ENCODE measurements at places on chromosomes 7 and 10.

DNA sequence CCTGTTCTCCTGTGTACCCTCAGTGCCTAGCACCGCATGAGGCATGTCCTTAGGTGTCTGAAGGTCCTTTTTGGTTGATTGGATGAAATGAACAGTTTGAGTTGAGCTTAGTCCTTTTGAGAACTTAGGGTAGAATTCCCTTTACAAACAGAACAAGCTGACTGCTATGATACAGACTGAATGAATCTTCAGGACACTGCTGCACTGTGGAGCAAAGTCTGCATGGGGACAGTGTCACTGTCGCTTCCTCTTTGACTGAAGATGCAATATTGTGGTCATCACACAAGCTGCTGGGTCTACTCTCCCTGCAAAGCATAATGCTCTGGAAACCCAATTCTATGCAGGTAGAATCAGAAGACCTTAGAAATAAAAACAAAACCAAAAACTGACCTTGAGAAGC lies 8.6 kb upstream of the PLAU start:
- no peak for DNase-seq

DNA sequence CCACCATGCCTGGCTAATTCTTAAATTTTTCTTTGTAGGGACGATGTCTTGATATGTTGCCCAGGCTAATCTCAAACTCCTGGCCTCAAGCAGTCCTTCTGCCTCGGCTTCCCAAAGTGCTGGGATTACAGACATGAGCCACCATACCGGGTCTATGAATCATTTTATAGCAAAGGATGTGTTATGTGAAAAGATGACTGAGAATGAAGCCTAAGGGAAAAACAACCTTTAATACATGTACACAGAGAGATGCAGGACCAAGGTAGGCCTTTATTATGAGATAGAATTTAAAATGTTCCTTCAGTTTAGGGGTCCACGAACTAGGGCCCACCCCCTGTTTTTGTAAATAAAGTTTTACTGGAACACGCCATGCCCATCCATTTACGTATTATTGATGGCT lies 41.0 kb downstream of the UBE2H start:
- DNase-seq = no peak

GRCh38 chr10:76582531-76582930 lies 1055.1 kb downstream of the KCNMA1 start:
- DNase-seq = no peak

DNA sequence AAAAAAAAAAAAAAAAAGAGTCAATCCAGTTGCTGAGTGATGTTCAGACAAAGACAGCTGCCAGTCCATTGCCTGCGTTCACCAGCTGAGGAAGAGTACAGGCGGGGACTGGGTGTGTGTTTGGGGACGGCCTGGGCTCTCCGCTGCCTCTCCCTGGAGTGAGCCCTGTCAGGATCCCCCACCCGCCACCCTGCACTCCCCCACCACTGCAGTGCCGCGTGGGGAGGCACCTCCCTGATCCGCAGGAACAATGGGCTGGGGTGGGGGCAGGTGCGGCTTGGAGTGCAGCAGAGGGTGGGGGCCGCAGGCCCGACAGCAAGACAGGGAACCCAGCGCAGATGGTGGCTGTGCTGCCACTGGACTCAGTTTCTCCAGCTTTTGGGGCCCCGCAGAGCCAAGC lies 1.4 kb downstream of the HSPA12A start:
- DNase-seq = no peak

DNA sequence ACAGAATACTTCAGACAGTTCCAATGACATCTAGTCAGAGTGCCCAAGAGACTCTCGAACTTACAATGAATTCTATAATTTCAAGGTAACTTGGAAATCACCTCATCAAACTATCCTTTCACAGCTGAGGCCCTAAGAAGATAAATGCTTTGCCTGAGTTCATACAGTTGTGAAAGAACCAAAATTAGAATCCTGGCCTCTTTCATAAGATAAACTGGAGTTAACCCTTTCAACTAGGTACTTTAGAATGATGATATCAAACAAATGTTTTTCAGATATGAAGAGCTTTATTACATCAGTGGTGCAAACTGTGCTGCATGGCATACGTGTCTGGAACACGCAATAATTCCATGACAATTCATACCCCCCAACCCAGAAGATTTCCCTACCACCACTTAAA lies 17.9 kb downstream of the DOCK4 start:
- no peak for DNase-seq

DNA sequence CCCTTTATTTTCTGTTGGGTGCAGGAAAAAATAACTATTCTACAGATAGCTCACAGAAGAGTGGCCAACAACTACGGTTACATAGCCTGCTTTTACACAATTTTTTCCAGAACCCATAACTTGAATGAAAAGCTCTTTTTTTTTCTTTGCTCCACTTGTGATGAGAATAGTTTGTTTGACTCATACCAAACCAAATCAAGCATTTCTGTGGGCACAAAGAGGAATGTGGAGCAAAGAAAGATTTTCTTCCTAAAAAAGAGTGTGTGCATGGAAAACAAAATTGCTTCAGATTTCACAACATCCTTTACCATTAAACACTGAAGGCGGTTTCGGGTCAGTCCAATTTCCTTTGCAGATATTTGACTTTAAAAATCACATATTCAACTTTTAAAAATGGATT lies 54.8 kb upstream of the RAB11FIP2 start:
- no peak for DNase-seq

Data from T-helper 2 cell (primary cell).